T-helper 17 cell (primary cell): ENCODE measurements at places on chromosomes 1 and 21. TPM values are rescaled to one million over a fixed set of nuclear protein-coding genes. Genes with fewer than 3 reads are reported as not detected.

Gene HPCAL4
- total RNA-seq = 30.3 TPM

Gene ORC1
- total RNA-seq = 2.0 TPM

Gene KCNQ4
- 0.86 TPM for total RNA-seq

Gene C8A
- total RNA-seq = not detected

Gene PEF1
- 44.0 TPM for total RNA-seq

Gene CD5L
- not detected for total RNA-seq

Gene ATF6
- 18.6 TPM for total RNA-seq

Gene NHLH2
- not detected for total RNA-seq
